ENCODE measurements at places on chromosomes 5 and 9.

DNA sequence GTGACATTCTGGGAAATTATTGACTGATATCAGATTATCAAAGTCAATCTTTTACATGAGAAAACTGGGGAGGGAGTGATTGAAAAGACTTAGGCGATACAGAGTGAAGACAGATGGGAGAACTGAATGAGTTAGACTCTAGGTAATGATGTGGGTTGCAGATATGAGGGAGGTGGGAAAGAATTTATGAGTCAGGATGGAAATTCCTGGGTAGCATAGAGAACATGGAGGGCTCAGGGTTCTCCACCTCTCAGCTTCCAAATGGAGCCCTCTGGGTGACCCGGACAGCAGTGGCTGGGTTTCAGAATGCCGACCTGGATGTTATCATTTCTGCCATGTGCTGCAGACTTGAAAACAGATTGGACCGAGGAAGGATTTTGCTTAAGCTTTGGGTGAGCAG lies 75.4 kb upstream of the SHB start:
- no peak for DNase-seq

DNA sequence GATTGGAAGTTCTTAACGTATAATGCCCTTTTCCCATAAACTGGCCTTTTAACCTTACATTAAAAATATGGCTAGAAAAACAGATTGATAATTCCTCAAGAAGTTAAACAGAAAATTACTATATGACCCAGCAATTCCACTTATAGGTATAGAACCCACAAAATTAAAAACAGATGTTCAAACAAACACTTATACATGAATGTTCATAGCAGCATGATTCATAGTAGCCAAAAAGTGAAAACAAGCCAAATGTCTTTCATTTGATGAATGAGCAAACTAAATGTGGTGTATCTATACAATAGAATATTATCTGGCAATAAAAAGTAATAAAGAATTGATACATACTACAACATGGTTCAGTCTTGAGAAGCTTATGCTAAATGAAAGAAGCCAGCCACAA lies 35.5 kb downstream of the POU5F2 start:
- DNase-seq: no peak

GRCh38 chr5:179858241-179858585 lies 404 bp downstream of the MRNIP start:
- DNase-seq: no peak

GRCh38 chr9:137138058-137138721 lies 764 bp upstream of the GRIN1 start:
- peak; percentile 20 for DNase-seq

- DNase-seq: no peak
These were observed 34.5 kb downstream of the C9orf57 start for GRCh38 chr9:72025906-72026305.

DNA sequence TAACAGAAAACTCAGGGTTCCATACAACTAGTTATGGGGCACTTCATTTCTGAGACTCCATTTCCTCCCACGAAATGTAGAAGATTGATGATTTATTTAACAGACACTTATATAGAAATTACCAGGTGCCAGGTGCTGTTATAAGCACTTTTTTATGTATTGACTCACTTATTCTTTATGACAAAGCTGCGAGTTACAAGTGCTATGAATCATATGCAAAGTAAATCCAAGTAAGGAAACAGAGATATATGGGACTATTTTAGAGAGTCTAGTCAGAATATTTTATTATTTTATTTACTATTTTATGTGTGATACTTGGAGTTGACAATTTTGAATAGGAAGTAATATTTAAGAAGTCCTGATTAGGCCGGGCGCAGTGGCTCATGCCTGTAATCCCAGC lies 822.8 kb upstream of the C9orf72 start:
- no peak for DNase-seq

GRCh38 chr9:121972501-121972981 lies 120.6 kb downstream of the TTLL11 start:
- no peak for DNase-seq

GRCh38 chr5:139653616-139654015 lies 5.5 kb downstream of the CXXC5 start:
- no peak for DNase-seq

GRCh38 chr5:154761046-154761736 lies 6.0 kb downstream of the LARP1 start:
- no peak for DNase-seq

GRCh38 chr5:119626086-119626485 lies 3.3 kb upstream of the FAM170A start:
- no peak for DNase-seq

DNA sequence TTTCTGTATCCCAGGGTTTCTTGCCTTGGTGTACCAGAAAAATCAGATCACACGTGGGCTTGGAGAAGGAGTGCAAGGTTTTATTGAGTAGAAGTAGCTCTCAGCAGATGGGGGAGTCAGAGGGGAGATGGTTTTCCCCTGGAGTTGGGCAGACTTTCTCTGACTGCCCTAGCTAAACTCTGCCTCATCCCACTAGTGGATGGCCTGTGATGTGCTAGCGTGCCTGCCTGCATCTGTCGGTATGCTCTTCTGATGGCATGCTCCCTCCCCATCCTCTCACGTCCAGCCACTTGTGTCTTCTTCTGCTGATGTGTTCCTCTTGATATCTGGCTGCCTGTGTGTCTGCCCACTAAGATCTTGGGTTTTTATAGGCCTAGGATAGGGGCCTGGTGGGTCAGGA lies 616.1 kb upstream of the RGMB start:
- DNase-seq: no peak

- no peak for DNase-seq
These were observed 524.3 kb upstream of the GRAMD2B start for GRCh38 chr5:125898851-125899405.

DNA sequence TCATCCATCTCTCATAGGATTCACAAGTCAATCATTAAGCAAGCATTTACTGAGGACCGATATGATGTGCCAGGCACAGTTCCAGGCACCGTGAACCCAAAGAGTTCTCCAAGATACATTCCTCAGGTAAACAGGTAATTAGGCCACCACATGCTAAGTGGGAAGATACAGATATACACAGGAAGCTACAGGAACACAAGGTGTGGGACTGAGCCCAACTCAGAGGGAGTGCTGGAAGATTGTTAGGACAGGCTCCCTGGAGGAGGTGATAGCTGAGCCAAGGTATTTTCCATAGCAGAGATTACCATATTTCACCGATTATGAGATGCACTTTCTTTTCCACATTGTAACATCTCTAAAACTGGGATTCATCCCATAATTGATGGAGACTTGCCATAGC lies 31.4 kb upstream of the RAI14 start:
- no peak for DNase-seq

DNA sequence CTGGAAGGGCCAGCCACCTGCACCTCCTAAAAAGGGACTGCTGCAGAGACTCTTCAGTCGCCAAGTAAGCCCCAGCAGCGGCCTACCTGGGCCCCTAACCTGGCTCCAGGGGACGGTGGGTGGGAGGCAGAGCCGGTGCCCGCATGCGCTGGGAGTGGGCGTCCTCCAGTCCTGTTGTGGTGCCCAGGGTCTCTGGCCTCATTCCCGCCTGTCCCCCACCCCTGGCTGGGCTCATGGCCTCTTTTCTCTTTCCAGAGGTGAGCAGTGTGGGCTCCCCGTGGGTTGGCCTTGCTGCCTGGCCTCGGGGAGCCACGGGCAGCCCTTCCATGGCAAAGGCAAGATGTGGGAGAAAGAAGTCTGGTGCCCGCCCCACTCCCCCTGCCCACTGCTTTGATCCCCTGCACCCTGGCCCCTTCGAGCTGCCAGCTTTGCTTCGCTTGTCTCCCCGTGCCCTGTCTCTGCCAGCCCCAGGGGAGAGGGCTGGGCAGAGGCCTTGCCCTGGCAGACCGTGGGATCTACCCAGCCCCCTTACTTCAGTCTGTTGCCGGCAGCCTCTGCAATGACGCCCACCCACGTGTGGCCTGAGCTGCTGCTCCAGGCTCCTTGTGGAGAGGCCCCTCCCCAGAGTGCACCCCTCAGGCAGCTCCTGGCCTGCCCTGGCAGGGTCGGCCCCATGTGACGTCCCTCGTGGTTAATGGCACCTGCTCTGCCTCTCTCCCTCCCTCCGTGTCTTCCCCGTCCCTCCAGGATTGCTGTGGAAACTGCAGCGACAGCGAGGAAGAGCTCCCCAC lies 5.4 kb upstream of the PRR7 start:
- no peak for DNase-seq

- no peak for DNase-seq
These were observed 58.9 kb downstream of the DAP start for GRCh38 chr5:10702040-10702629.

GRCh38 chr9:86535406-86535915 lies 181.3 kb upstream of the TUT7 start:
- DNase-seq: no peak

DNA sequence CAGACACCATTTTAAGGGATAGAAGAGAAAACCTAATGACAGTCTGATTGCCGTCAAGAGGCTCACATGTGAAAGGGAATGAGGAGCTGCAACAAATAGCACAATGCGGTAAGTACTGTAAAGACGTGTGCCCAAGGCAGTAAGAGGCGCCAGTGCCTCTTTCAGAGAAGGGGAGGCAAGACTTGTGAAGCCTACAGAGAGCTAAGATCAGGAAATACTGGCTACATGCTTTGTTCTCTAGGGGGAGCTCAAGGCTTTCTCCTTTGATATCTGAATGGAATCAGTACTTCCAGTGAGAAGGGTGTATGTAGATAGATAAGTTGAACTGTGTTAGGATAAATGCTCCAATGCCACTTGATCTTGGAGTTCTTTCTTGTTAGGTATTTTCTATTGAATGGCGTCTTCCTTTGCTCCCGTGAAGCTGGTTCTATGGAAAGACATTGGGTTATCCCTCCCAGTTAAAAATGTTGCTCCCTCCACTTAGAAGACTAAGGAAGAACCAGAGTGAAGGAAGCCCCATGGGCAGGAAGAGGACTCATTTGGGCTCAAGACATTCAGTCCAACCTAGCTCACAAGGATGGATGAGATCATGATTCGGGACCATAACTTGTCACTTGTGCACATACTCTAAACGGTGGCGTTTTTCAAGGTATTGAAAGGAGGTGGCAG lies 23.5 kb upstream of the ALDOB start:
- DNase-seq: no peak

GRCh38 chr9:122821278-122821943 lies 7.0 kb downstream of the PDCL start:
- no peak for DNase-seq

DNA sequence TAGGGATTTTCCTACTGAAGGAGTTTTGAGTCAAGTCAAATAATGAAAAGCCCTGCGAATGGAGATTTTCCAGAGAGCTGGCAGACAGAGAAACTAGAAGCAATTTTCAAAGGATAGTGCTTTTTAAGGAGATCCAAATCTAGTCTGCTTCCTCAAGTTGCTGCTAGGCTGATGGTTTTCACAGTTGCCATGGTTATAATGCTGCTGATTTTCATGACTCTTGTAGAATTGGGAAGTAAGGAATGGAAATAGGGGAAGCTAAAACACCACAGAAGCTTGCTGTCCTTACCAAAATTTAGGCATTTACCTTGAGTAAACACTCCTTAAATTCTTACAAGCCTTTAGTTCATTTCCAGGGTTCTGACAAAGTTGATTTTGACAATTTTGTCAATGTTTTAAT lies 30.1 kb upstream of the HAPLN1 start:
- DNase-seq: no peak

DNA sequence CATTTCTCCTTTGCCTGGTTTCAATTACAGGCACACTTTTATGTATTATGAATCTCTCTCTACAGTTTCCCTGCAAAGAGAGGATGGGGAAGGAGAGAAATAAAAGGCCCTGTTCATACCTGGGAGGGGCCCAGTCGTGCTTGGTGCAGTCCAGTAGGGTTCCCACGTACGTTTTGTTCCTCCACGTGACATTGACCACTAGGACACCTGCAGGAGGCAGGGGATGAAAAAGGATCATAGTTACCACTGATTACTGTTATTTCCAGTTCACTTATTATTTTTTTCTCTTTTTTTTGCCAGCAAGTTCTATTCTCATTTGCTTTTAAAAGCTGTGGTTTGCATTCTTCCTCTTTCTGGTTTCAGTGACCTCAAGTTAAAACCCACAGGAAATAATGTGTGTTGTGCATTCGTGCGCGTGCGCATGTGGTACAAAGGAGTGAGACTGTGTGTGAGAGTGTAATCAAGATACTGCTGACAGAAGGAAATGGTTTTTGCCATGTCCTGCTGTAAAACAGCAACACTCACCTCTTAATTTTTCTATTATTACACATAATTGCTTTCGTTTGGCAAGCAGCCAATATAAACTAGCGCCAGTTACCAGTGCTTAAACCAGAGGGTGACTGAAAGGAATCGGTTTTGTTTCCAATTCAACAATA lies 96.8 kb downstream of the ZNF608 start:
- DNase-seq: peak; percentile 71

- no peak for DNase-seq
These were observed 255.7 kb downstream of the HCN1 start for GRCh38 chr5:45440466-45440865.

DNA sequence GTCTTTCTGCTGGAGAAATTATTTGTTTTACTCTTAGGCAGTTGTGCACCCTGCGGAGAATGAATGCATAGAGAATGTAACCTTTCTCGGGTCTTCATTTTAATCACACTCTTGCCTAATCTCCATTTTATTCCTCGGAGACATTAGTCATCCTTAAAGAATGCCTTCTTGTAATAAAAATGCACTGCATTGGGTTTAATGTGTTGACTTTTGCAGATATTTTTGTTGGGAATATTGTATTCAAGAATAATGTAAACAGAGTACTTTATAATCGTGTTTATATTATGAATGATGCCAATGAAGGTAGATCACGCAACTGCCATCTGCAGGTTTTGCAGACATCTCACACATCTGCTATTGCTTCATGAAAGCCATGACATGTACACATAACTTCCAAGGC lies 1093.9 kb upstream of the CDH6 start:
- DNase-seq: no peak

DNA sequence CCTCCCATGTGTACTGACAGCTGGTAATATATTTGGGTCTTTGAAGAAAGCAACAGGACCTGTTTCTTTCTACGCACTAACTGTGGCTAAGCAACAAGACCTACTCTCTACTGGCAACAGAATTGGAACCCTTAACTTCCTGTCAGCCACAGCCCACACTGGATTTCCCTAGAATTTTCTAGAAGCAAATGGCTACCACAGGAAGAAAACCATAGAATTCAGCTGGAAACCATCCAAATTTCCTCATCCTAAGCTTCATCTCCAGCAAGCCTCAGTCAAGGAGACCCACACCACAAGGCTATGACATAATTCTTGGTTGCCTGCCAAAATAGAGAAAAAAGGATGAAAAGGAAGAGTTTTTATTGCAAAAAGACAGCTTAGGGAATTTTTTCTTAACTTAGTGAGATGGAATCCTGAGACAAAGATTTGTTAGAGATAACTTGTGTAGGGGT lies 171.8 kb upstream of the TNC start:
- peak; percentile 45 for DNase-seq

- no peak for DNase-seq
These were observed 123.9 kb downstream of the VAV2 start for GRCh38 chr9:133868203-133868602.

- DNase-seq: no peak
These were observed 133.4 kb downstream of the PALM2AKAP2 start for GRCh38 chr9:109913461-109913810.

GRCh38 chr5:171484460-171484899 lies 65.0 kb downstream of the FGF18 start:
- DNase-seq: no peak

- no peak for DNase-seq
These were observed 49.0 kb upstream of the ICE1 start for GRCh38 chr5:5373351-5373989.

GRCh38 chr5:72847989-72848473 lies 31.6 kb downstream of the TNPO1 start:
- DNase-seq: peak; percentile 92

All from left hindlimb (tissue), 1 donor.